Hematopoietic multipotent progenitor cell treated with erythropoietin and hydrocortisone succinate and interleukin-3 and kit ligand, for 6 days (in vitro differentiated cells): ENCODE measurements at places on chromosomes 12 and 14.

GRCh38 chr12:127179176-127179575, 1087.8 kb upstream of the TMEM132C start:
- no peak for DNase-seq

GRCh38 chr12:21615431-21615830, 10.8 kb upstream of the GYS2 start:
- DNase-seq = peak; percentile 47

DNA sequence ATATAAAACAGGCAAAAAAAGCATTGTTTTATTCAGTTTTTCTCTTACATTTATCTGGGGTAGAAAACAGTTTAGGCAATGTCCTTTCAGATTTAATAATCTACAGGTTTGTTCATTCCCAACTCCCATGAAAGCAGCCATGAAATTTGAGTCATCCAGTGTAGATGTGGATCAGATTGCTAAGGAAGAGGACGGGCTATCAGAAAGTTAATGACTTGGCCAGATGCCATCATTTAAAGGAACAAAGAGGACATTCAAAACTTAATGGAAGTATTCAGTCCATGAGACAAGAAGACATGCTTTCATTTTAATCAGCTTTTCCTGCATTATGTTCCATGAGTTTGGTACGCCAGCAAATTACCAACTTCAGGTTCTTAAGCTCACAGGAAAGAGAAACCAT, 31.1 kb upstream of the POC1B start:
- no peak for DNase-seq

- DNase-seq = no peak
These were observed 141.7 kb downstream of the RIMBP2 start for GRCh38 chr12:130574402-130574801.

DNA sequence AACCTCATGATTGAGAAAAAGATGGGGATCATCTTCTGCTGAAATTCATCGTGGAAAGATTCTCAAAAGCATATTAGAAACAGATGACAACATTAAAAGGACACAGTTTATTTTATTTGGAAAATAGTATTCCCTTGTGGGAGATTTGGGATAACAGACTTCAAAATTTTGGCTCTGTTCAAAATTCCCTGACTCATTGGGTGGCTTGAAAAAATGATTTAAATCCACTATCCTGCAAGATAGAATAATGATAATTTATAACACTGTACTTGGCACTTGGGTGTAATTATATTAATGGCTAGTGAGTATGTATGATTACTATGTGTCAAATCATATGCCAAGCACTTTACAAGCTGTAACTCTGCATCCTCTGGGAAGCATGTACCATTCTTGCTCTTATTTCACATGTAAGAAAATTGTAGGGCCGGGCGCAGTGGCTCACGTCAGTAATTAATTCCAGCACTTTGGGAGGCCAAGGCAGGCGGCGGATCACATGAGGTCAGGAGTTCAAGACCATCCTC, 128.8 kb downstream of the LMNTD1 start:
- DNase-seq = no peak

DNA sequence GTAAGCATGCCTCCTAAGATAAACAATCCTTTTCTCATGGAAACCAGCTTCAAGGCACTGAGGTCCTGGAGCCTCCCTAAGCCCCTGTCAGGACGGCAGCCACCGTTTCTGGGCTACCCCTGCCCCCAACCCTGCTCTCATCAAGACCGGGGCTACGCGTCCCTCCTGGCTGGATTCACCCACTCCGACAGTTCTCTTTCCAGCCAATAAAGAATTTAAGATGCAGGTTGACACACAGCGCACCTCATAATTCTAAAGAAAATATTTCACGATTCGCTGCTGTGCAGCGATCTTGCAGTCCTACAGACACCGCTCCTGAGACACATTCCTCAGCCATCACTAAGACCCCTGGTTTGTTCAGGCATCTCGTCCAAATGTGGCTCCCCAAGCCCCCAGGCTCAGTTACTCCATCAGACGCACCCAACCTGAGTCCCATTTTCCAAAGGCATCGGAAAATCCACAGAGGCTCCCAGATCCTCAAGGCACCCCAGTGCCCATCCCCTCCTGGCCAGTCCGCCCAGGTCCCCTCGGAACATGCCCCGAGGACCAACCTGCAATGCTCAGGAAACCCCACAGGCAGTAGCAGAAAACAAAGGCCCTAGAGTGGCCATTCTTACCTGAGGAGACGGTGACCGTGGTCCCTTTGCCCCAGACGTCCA, 336.3 kb downstream of the TMEM121 start:
- no peak for DNase-seq

DNA sequence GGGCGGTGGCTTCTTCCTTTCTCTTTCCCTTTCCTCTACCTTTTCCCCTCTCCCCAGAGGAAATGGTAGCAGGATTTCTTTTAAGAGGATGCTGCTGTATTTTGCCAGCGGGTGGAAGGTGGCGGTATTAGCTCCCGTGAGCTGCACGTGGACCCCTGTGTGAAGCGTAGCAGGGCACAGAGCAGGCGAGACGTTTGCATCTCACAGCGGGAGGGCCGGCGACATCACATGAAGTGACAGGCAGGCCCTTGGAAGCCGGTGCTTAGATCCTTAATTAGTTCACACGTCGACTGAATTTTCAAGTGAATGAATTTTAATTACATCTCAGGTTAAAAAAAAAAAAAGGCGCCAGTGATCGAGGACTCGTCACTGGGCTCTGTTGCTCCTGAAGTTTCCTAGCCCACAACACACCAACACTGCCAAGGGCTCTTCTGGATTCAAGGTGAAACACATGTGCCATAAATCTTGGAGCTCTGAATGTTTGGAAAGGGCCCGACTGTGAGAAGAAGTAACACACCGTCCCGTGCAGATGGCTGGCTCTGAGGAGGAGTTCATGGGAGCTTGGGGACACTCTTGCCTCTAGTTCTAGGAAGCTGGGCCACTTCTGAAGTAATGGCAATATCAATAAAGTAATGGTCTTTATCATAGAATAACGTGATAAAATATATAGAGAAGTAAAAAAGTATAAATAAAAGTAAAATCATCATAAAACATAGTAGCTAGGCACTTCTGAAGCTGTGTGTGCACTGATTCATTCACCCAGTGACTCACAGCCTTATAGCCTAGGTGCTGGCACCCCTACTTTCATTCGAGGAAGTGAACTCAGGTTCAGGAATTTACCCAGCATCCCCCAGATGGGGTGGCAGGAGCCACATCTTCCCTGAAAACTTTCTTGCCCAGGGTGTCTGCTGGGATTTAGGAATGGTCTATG, 75.3 kb downstream of the AACS start:
- no peak for DNase-seq

- DNase-seq = no peak
These were observed 18.1 kb downstream of the BEGAIN start for GRCh38 chr14:100568998-100569733.

DNA sequence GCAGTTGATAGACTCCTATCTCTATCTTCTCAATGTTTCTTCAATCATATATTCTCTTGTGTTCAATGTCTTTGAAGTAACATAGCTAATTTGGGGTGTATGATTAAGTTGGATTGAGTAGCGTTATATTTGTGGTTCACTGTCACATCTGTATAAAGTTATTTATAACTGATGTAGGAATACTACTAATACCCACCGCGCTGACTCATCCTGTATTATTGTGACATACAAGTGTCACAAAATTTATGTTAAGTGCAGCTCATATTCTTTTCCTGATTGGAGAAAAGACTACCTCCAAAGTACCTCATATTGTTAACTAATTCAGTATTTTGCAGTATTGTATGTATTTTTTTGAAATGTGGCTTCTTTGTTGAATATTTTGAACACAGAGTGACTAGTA, 940.8 kb downstream of the SLC6A15 start:
- no peak for DNase-seq

DNA sequence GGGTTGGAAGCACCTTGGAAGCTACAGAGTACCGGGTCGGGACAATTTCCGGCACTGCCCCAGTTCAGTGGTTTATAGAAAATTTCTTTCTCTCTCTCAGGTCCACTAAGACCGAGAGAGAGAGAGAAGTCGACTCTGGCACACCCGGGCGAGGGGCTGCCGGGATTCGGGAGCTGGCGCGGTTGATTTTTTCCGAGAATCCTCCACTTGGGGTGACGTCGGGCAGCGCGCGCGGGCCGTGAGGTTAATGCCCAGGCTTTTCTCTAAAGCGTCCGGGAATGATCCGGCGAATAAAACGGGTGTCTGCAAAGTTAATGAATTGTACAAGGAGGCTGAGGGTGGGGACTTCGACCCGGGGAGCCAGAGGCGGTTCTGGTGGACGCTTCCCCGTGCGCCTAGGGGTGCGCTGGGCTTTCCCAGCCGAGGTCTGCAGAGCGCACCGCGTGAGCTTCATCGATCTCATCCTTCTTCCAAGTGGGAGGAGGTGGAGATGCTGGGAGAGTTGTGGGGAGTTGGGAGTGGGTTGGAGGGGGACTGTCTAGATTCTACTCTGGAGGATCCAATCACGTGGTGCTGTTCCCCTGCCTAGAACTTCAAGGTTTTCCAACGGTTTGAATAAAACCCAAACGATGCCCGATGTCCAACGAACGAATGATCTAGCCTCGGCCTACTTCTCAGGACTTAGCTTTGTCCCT, 51.9 kb upstream of the TBX3 start:
- no peak for DNase-seq

DNA sequence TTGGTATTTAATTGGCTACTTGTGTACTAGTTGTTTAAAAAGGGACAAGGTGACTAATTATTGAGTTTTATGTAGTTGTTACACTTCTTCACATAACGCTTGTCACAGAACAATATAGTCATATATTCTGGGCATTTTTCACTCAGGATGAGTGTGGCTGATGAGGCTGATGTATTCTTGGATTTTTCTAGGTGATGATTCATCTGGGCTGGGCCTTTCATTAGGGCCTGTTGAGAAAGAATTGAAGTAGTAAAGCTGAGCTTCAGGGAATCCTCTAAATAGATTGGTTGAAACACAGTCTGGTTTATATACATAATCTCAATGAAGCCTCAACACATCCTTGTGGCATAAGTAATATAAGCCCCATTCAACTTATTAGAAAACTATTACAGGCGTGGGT, 445.7 kb downstream of the DAD1 start:
- DNase-seq = no peak

DNA sequence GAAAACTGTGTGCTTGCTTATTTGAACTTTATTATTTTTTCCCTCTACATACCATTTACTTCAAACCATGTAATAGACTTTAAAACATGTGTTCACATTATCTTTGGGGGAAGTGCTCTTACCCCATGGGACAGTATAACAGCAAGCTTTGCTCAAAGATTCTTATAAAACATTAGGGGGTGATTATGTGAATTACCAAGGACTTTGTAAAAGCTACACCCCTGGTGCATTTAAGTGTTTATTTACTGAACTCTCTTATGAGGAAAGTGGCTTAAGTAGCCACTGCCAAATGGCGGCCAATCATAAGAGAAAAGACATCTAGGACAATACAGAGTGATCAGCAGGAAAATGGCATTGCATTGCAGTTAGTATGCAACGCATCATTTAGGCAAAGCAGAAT, 70.3 kb downstream of the CAPZA3 start:
- no peak for DNase-seq
